ENCODE measurements at places on chromosomes 1 and 21. TPM values are rescaled to one million over a fixed set of nuclear protein-coding genes. Genes with fewer than 3 reads are reported as not detected.
A peak's percentile ranks its signal among the peaks of the same experiment; 100 is the strongest.

Gene ZNF683
- polyA plus RNA-seq: 0.25 TPM

Gene TSPEAR
- polyA plus RNA-seq: 4.4 TPM

Gene PGBD5
- polyA plus RNA-seq: 4.7 TPM

Gene LCE1F
- not detected for polyA plus RNA-seq

Gene LRRC71
- polyA plus RNA-seq: 0.81 TPM

Gene TPTE
- polyA plus RNA-seq: not detected

Gene OR10Z1
- 0.29 TPM for polyA plus RNA-seq

Gene TAS1R1
- polyA plus RNA-seq: 0.18 TPM

Gene LEMD1
- 4.5 TPM for polyA plus RNA-seq

Gene DHDDS
- 36.6 TPM for polyA plus RNA-seq

Gene SLC30A10
- polyA plus RNA-seq: 0.25 TPM

Gene TRIM45
- 18.7 TPM for polyA plus RNA-seq

Gene KIAA1614
- polyA plus RNA-seq: 9.5 TPM

Gene TACSTD2
- polyA plus RNA-seq: 8.5 TPM

Gene PLD5
- polyA plus RNA-seq: 0.59 TPM

Gene SMCP
- polyA plus RNA-seq: not detected

Gene PGLYRP4
- not detected for polyA plus RNA-seq

Gene SLC44A3
- 41.7 TPM for polyA plus RNA-seq

DNA sequence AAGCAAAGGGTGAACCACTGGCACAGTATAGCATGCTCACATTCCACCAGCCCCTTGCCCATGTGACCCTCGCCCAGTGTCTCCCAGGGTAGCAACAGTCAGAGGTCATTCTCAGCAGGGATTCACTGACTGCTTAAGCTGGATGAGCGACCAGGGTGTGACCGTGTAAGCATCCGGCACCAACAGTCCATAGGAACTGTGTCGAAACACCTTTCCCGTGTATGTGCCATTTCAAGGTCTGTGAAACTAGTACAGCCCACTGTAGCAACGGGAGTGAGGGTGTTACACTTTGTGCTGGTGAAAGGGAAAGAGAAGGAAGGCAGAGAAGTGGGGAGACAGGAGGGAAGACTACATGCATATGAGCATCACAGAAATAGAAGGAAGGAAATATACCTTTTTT lies 10.8 kb downstream of the PIK3C2B start:
- DNase-seq: no peak

DNA sequence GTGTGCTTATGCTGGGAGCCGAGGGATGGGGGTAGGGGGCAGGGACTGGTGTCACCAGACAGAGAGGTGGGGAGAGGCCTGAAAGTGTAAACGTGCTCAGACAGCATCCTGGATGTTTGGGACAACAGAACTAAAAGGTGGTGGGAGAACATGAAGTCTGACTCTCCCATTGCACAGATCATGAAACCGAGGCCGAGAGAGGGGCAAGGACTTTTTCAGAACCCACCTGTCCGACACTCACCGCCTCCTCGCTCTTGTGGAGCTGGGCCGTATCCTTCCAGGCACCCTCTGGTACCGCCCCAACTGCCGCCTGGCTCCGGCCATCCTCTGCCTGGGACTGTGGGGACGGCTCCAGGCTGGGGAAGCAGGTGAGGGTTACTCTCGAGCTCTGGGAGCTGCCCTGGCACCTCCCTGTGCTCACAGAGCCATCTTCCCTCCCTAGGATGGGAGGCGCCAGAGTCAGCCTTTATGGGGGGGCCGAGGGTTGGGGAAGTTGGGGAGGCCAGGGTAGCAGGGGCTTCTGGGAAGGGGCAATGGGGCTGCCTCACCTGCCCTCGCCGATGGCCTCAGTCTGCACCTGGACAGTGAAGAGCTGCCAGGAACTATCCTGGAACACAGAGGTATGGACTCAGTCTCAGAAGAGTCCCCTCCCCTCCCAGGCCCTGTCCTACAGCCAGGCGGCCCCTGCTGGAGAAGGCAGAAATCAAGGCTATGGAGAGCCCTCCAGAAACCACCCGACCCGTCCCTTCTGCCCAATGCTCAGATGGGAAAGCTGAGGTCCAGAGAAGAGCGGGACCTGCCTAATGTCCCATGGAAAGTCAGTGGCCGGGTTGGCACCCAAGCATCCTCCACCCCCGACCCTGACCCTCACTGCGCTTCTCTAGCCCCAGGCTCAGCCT lies 7.0 kb downstream of the ATP13A2 start:
- no peak for DNase-seq

DNA sequence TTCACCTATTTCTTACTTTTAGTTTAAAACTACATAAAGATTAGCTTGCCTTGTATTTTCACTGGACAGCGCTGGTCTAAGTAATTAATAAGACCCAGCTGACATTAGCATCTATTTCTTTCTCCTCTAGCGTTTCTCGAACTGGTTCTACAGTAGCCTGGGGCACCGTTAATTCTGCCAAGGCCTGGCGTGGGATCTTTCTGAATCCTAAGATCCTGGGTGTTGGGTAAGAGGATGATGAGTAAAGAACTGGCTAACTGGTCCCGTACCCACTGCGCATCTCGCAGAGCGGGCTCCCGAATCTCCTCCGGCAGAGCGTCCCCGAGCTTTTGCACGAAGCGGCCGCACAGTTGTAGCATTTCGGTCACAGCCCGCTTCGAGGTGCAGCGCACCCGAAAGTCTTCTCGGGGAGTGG lies 309 bp downstream of the NSL1 start:
- no peak for DNase-seq

- no peak for DNase-seq
Measured at GRCh38 chr1:172530000-172530399, 3.0 kb upstream of the SUCO start.

DNA sequence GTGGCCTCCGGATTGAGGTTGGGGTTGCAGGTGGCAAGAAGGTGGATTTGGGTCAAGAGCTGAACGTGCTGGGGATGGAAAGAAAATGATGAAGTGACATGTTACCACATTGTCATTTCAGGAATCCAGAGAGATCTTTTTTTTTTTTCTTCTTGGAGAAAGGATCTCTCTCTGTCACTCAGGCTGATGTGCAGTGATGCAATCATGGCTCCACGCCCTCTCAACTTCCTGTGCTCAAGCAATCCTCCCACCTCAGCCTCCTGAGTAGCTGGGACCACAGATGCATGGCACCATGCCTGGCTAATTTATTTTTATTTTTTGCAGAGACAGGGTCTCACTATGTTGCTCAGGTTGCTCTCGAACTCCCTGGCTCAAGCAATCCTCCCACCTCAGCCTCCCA lies 80.6 kb downstream of the GON4L start:
- no peak for DNase-seq

- DNase-seq: peak; percentile 78
Measured at GRCh38 chr1:152036267-152037216, at the start of gene S100A11. Gene S100A11, minus strand, starts transcription at chr1:152037004. Its CDS starts 89 bp downstream, at chr1:152036915.

DNA sequence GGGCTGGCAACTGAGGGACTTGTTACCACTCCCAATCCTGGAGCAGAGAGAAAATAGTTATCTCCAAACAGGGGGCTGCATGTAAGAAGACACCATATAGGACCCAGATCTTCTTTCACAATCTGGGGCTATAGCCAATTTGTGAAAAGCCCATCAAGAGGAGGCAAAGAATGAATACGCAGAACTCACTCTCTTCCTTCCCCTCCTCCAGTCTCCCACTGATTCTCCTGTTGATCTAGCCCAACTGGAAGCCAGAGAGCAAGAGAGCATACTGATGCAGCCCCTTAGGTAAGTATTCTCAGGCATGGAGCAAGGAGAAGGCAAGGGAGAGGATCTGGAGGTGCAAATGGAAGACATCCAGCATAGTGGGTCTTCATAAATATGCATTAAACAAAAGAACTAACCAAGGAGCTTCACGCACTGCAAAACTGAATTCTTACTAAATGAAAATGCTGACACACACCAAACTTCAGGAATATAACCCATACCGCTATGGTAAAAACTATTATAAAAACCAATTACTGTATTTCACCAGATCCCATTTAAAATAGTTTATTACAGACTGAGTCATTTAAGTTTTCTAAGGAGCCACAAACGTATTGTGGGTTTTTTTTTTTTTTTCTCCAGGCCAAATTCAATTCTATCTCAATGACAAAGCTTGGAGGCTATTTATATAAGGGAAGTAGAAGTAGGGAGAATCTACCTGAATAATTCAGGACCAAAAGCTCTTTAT lies 15.5 kb upstream of the HMGB4 start:
- no peak for DNase-seq

GRCh38 chr1:50422946-50423669 lies at the start of gene DMRTA2:
Gene DMRTA2, minus strand, starts transcription at chr1:50423443. Its CDS starts 1,907 bp downstream, at chr1:50421536.
- no peak for DNase-seq

DNA sequence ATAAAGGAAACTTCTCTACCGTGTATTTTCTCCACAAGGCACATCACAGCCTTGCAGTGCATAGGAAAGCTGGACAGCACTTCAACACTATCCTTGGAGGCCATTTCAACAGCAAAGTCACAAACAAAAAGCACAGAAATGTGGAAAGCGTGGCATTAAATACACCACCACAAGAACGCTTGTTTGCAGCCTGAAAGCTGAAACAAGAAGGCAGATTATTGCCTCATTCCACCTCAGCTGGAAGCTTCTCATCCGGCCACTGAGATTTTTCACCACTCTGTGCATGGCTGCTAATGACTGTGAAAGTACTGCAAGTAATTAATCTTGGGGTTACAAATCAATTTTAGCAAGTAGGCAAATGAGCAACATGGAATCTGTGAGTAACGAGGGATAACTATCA lies 50.9 kb upstream of the GALNT2 start:
- no peak for DNase-seq

- no peak for DNase-seq
Measured at GRCh38 chr1:61207416-61207815, 125.1 kb downstream of the NFIA start.

- DNase-seq: no peak
Measured at GRCh38 chr1:37691497-37692077, 729 bp upstream of the CDCA8 start.

GRCh38 chr1:200245473-200245872 lies 164.4 kb downstream of the ZNF281 start:
- no peak for DNase-seq

DNA sequence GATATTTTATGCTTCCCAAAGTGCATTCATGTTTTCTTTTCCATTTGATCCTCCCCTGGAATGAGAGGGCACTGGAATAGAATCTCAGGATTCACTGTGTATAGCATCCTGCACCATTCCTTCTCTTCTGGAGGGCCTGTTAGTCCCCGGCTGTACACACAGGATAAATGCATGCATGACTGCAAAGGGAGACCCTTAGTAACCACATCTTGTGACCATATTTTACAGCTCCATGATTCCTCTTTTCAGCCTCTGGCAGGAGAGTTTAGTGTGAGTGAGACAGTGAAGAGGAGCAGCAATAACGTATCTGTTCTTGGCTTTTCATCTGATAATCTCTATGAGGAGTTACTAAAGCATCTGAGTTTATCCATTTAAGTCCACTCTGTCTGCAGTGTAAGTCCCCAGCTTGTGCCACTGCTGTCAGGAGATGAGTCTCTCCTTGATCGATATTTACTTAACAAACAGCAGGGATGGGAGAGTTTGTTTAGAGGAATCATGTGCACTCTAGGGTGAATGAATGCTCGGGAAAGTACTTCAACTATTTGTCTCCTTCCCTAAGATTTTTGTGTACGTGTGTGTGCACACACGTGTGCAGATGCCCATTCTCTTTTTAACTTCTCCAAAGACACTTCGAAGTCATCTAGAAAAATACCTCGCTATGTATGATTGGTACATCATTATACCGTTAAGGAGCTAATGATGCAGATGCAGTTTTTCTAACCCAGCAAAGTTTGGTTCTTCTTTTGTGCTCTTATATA lies 41.1 kb downstream of the PROX1 start:
- DNase-seq: no peak

- DNase-seq: no peak
Measured at GRCh38 chr1:92842082-92843045, 10.5 kb downstream of the RPL5 start.

- no peak for DNase-seq
Measured at GRCh38 chr1:242754926-242755325, 230.4 kb upstream of the PLD5 start.

- no peak for DNase-seq
Measured at GRCh38 chr1:174960362-174960761, 39.4 kb upstream of the CACYBP start.

DNA sequence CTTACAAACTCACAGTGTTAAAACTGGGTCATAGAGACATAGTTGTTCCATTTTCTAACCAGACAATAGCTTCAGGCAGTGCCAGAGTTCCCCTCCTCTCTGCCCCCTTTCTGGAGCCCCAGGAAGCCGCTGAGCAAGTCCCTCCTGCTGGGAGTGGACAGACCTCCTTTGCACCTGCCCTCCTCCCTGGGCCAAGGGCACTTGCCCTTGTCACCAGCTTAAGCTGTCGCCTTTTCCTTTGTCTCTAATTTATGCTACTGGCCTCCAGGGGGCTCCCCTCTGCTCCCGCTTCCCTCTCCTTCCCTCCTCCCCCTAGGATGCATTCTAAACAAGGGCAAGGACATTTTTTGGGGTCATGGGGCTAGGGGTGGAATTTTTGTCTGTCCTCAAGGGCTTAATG lies 182.4 kb downstream of the MIS18A start:
- DNase-seq: no peak

DNA sequence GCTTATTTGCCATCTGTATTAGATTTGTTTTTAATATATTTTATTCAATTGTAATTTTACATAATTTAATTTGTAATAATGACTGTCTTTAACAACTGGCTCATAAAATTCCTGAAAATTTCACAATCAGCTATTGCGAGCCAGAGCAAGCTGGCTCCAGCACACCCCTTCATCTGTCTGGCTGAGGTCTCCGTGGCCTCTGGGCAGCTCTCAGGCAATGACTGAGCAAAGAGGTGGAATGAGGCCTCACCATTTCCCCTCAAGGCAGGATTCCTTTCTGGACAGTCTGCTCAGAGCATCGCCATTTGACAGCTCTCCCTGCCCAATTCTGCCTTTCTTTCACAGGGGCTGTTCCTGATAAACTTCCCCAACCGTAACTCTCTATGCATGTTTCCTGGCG lies 5.8 kb upstream of the KANK4 start:
- DNase-seq: no peak

GRCh38 chr1:207499573-207499972 lies 3.6 kb downstream of the CR1 start:
- peak; percentile 47 for DNase-seq

- DNase-seq: no peak
Measured at GRCh38 chr1:77990629-77991204, 11.8 kb upstream of the FUBP1 start.

- no peak for DNase-seq
Measured at GRCh38 chr1:44559913-44560312, 114.4 kb downstream of the TMEM53 start.

GRCh38 chr1:185960422-185961321 lies 226.5 kb downstream of the HMCN1 start:
- DNase-seq: no peak

- no peak for DNase-seq
Measured at GRCh38 chr1:1080951-1081310, 6.8 kb upstream of the RNF223 start.

GRCh38 chr1:61397495-61397894 lies 315.1 kb downstream of the NFIA start:
- DNase-seq: no peak

DNA sequence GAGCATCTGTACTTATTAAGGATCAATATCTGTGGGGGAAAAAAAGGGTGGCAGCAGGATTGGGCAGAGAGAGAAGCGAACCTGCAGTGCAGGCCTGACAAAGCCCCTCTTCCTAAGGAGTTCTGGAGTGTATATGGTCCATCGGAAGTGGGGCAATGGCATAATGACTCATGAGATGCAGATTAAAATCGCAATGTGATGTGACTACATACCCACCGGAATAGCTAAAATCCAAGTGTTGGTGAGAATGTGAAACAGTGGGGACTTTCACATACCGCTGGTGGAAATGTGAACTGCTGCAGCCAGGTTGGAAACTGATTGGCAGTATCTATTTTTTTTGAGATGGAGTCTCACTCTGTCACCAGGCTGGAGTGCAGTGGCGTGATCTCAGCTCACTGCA lies 8.2 kb upstream of the CREG1 start:
- DNase-seq: no peak
